ENCODE measurements at places on chromosomes 12 and 14.

DNA sequence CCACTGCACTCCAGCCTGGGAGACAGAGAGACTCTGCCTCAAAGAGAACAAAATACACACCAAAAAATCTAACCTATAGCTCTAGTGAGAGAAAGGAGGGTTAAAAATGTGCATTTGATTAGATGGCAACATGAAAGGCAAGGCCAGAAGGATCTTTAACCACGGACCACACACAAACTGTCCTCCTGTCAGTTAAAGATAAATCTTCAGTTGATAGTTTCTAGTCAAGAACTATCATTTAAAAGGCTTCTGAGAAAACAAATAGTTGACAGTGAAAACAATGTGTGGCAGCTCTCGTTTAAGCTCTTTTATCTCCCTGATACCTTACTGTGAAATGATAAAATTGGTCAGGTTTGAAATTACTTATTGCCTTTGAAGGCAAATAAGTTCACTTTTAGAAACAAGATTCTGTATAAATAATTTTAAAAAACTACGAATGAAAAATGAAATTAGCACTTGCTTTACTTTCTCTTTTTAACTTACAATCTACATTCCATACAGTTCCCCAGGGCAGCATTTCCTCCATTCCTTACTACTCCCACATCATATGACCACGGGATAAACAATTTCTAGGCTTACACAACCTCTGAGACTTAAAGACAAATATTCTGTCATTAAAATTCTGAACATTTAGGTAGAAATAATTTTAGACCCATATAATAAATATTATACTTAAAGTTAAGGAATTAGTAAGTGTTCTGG, 71.4 kb upstream of the GNPNAT1 start:
- DNase-seq: peak; percentile 91

GRCh38 chr12:55721601-55722213, 1.5 kb downstream of the RDH5 start:
- DNase-seq: no peak

- DNase-seq: peak; percentile 67
Observed at GRCh38 chr12:19546027-19546426, 106.7 kb downstream of the AEBP2 start.

GRCh38 chr12:88371416-88372183, 208.7 kb downstream of the KITLG start:
- DNase-seq: peak; percentile 38

DNA sequence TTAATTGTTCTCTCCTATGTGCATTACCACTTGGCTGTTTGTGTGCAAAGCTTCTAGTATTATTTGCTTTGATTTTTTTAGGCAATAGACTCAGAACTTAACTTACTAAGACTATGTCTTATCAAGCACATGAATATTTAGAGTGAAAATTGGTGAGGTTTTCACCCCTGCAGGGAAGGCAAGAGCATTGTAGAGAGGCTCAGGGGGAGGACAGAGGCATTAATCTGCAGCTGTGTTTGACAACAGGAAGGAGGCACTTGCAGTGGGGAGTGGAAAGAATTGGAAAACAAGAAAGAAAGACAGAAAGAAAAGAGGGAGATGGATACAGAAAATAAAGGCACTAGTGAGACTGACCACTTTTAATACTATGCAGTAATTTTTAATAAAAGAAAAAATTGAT, 431.6 kb downstream of the PDZRN4 start:
- DNase-seq: no peak

- peak; percentile 66 for DNase-seq
Observed at GRCh38 chr14:31261859-31262731, 54.5 kb upstream of the HECTD1 start.

DNA sequence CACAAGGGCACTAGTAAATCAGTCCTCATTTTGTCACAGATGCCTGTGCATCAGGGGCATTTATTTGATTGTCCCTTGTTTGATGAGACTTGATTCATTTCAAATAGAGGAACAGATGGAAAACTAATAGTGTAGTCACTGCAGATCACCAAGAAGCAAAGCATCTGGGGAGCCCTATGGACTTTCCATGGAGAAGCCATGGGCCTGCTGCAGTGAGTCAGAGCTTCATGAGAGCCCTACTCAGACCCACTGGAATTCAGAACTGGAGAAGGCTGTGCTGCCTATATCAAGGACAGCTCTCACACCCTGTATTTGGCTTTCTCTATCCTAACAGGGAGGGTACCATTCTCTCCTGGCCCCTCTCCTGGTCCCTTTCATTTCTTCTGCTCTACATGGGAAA, 126.2 kb downstream of the GRIP1 start:
- DNase-seq: peak; percentile 9

DNA sequence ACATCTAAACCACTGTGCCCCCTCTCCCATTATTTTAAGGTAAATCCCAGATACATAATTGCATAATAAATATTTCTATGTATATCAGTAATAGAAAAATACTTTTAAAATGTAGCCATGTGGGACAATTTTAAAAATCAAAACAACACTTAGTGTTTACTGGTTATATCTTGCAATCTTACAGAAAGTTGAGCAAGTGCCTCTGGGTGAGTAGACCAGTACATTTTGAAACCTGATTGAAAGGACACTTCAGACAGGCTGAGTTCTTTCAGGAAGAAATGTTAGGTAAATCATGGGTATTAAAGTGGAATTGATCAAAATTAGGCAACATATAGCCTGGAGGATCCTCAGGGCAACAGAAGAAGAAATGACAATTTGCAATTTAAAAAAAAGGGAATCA, 7.2 kb downstream of the SLC38A4 start:
- no peak for DNase-seq

GRCh38 chr14:55850825-55851241, 267.4 kb upstream of the PELI2 start:
- DNase-seq: peak; percentile 10

- no peak for DNase-seq
Observed at GRCh38 chr12:34214011-34214410, 191.7 kb downstream of the ALG10 start.

DNA sequence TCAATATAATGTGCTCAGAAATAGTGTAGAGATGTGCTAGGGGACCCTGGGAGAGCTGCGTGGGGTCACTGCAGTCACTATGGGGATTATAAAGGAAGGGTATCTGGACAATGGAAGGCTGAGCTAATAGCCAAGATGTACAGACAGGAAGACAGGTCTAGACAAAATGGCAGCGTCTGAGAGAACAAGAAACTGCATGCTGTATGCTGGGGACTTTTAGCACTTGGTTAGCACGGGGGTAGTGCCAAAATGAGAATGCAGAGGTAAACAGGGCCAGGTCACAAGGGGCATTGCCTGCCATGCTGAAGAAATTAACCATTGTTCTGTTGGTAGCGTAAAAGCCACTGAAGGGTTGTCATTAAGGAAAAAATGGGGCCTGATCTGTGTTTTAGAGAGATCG, 308.2 kb downstream of the EMP1 start:
- no peak for DNase-seq

GRCh38 chr12:6542209-6543009, 8.1 kb downstream of the GAPDH start:
- DNase-seq: no peak

DNA sequence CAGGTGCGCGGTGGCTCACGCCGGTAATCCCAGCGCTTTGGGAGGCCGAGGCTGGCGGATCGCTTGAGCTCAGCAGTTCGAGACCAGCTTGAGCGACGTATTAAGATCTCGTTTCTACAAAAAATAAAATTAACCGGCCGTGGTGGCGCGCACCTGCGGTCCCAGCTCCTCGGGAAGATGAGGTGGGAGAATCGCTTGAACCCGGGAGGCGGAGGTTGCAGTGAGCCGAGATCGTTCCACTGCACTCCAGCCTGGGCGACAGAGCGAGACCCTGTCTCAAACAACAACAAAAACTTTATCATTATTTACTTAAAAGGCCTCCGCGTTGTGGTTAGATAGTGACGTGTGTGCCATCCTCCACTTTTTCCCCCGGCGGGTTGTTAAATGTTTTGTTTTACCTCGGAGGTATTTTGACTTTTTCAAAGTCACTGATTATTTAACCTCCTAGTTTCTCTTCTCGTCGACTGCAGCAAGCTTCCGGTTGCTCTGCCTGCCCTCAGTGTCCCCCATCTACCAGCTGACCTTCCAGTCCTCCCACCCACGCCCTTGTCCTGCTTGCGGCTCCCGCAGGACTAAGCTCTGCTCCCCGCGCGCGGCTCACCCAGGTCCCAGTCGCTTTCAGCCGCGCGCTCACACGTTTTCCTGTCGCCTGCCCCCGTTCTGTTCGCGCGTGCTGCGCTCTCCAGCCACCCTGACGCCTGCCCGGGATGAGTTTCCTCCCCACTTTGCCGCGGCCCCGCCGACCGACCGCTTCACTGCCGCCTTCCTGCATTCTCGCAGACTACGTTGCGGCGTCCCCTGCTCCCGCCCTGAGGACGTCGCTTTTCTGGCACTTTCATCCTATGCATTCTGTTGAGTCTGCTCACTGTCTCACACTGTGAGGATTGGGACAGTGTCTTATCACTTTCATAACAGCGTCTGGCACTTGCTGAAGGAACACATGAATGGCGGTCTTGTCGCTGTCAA, 1.2 kb upstream of the SCAF11 start:
- peak; percentile 53 for DNase-seq

Data from iris pigment epithelial cell (primary cell).